ENCODE measurements at places on chromosomes 5 and 9.

GRCh38 chr9:114953959-114954358, 23.6 kb upstream of the TNFSF8 start:
- no peak for DNase-seq

- no peak for DNase-seq
Measured at GRCh38 chr5:39360471-39361111, 3.7 kb downstream of the C9 start.

DNA sequence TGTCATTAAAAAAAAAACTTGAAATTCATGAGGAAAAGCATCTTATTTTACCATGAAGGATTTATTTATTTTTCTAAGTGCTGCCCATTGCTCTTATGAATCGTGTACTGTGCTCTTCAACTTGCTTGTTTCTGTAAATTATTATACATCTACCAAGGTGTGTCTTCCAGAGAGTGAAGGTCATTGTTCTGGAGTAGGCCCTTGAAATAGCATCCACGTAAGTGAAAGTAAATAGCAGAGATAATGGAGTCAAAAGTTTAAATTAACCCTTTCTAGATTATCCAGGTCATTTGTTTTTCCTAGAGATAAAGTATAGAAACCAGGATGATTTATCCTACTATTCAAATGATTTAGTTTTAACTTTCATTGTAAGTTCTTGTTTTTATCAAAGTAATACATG, 473.1 kb downstream of the DIRAS2 start:
- DNase-seq, result no peak

- no peak for DNase-seq
Measured at GRCh38 chr5:58255386-58255785, 204.5 kb downstream of the PLK2 start.

DNA sequence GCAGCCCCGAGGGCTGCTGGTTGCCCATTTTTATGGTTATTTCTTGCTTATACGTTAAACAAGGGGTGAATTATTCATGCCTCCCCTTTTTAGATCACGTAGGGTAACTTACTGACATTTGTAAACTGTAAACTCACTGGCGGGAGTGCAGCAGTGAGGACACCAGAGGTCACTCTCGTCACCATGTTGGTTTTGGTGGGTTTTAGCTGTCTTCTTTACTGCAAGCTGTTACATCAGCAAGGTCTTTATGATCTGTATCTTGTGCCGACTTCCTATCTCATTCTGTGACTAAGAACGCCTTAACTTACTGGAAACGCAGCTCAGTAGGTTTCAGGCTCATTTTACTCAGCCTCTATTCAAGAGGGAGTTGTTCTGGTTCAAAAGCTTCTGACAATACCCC, 155.0 kb upstream of the PRDM9 start:
- no peak for DNase-seq

DNA sequence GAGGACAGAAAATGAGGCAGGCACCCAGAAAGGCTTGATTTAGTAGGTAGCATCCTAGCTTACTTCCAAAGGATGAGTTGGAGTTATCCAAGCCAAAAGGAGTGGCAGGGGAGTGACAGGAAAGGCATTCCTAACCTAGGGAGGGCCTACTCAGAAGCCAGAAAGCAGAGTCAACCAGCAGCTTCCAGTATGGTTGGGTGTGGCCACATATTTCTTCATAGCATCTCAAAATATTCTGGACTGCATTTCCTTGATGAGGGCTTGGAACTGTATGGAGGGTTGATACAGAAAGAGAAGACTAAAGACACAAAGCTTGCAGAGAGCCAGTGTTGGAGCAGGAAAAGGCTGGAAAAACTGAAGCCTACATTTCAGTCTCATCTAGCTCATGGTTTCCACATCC, 656.8 kb upstream of the DMAC1 start:
- DNase-seq, result no peak

DNA sequence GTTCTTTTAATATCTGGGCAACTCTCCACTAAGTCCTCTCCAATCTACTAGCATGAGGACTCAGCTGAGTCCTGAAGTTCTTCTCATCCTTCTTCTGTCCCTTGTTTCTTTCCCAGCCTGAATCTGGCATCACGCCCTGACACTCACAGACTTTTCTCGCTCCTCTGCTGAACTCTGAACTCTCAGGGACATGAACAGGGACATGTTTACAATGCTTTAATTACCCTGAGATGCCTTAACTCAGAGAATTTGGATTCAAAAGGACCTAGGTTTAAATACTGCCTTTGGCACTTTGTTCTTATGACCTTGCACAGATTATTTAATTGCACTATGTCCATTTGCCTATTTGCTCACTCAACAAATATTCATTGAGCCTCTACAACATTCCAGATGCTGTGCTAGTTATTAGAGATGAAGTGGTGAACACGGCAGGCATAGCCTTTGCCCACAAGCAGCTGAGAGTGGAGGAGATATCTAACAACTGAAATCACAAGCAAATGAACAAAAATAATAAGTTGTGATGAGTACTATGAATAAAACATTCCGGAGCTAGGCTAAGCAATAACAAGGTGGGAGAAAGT, 106.0 kb downstream of the ADRB2 start:
- DNase-seq, result no peak

DNA sequence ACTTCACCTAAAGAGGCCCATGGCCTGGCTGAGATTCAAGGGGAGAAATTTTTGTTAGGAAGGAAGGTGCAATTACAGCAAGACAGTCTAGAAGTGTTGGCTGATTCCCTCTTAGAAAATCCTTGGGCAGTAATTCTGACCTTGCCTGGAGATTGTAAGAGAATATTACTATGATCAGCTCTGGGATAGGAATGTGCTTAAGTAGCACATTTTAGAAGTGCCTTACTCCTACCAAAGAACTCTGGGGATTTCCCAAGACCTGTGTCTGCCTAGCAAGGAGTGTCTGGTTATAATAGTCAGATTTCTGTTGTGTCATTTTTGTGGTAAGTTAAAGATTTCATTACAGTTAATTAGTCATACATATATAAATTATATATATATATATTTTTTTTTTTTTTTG, 52.3 kb downstream of the NLN start:
- DNase-seq, result no peak

DNA sequence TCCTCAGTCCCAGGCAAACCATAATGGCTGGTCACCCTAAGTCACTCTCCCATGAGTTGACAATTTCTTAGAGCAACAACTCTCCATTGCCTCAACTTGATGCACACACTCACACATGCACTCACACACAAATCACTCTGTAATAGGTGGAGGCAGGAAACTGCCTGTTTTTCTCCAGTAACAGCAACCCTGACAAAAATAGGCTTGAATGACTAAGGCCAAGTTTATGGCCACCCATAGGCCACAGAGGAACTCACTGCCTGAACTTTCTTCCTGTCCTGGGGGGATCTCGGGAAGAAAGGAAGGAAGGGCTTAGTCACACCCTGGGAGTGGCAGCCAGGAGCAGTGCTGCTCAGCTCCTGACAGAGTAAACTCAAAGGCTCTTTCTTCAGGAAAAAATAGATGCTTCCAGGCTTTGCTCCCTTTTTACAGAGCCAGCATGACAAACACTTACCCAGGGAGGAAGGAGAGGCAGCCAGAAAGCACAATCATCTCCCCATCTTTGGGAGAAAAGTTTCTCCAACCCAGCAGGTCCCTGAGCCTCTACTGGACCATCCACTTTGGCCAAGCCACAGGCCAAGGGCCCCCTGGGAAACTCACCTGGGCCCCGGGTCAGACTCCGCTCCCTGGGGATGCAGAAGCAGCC, 368 bp downstream of the SH3TC2 start:
- DNase-seq, result no peak

GRCh38 chr5:79014631-79015030, 29.5 kb upstream of the ARSB start:
- no peak for DNase-seq

DNA sequence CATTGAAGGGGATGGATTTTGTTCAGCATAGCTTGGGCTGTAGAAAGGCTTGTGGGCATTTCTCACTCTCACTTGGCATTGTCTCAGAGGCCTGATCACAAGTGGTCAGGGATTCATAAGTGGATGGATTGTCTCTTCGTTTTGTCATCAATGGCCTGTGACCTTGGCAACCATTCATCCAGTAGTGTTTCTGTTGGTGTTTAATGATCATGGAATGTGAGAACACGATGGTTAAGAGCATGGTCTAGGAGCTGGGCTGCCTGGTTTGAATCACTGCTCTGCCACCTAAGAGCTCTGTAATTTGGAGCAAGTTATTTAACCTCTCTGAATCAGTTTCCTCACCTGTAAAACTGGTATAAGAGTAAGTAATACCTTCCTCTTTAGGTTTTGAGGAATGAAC, 430.1 kb upstream of the MEF2C start:
- no peak for DNase-seq

GRCh38 chr5:106680330-106680729, 990.4 kb downstream of the EFNA5 start:
- no peak for DNase-seq

GRCh38 chr5:65801352-65801783, 79.4 kb downstream of the NLN start:
- no peak for DNase-seq

DNA sequence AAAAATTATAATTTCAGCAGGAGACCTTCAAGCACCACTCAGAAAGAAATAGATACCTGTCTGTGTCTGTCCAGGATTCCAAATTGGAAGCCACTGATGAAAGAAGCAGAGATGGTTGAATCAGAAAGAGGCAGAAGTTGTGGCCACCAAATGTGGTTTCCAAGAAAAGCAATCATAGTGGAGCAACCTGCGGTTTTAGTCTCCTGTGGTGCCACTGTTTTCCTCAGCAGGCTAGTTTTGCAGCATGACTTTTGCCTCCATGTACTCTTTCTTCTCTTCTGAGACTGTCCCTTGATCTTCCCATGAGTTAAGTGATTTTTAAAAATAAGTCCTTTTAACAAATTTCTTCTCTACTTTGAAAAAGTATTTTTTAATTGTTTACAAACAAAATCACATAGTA, 535.8 kb downstream of the CYLC2 start:
- DNase-seq, result no peak

GRCh38 chr9:115673599-115673998, 480.0 kb upstream of the PAPPA start:
- DNase-seq, result no peak

DNA sequence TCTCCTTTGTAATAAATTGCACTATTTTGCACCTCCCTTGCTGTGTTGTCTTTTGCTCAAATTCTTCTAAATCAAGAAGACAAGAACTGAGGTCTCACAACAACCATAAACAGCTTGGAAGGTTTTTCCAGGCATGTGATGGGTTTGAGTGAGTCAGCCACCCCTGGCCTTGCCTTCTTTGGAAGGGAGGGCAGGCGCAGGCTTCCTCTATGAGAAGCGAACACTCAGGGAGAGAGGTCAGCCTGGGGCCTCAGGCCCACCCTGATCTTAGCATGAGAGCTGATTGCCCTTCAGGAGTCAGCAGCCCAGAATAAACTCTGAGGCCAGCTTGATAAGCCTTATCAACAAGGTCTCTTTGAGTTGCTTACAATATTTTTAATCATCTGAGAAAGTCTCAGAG, 31.6 kb downstream of the S1PR3 start:
- no peak for DNase-seq

GRCh38 chr9:18596920-18597319, 123.0 kb downstream of the ADAMTSL1 start:
- DNase-seq, result no peak

GRCh38 chr9:89996773-89997172, 392.0 kb downstream of the GADD45G start:
- DNase-seq, result no peak

- peak; percentile 28 for DNase-seq
Measured at GRCh38 chr9:78320875-78321496, 24.1 kb downstream of the PSAT1 start.

- DNase-seq, result no peak
Measured at GRCh38 chr5:133244242-133244641, 192.4 kb downstream of the HSPA4 start.

DNA sequence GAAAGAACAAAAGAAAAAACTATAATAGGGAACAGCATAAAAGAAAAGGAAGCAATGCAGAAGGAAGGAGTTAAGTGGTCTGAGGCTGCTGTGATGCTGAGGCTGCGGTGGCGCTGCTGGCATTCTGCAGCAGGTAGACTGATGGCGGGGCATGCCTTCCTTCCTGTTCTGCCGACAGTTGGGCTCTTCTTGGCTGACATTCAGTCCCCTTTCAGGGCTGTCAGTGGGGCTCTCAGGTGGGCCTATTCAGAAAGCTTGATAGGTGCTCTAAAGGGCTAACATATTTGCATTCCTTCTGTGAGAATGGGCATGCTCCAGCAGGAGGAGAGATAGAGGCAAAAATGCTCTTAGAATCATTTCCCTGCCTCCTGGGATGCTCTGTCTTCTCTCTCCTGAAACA, 5.1 kb upstream of the CLINT1 start:
- DNase-seq, result no peak

DNA sequence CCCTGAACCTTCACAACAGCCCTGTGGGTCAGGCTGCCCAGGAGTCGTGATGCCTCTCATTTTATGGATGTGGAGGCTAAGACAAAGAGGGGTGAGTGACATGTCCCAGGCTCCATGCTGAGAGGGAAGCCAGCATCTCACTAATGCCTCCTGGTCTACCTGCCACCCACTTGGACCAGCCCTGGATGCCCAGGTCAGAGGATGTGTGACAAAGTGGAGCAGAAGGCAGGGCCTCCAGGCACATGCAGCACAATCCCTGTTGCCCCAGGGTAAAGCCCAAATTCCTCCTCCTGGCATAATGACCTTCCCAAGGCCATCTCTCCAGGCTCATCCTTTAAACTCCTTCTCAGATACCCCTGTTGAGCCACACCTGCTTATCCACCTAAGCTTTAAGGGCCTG, 51.4 kb upstream of the XPA start:
- no peak for DNase-seq

DNA sequence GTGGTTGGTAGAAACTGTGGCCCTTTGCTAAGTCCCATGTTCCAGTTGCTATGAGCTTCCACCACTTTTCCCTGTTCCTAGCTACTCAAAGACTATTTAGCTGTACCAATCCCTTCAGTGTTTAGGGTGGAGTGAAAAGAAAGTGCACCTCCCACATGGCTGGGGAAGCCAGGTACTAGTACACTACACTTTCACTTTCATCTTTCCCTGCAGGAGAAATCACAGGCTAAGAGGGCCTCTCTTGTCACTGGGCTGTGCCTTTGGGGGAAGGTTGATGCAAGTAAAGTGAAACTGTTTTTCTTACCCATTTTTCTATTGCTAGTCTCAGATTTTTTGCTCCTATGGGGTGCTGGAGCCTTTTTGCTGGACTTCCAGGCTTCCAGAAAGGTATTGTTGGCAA, 33.5 kb upstream of the CKS2 start:
- DNase-seq, result no peak

DNA sequence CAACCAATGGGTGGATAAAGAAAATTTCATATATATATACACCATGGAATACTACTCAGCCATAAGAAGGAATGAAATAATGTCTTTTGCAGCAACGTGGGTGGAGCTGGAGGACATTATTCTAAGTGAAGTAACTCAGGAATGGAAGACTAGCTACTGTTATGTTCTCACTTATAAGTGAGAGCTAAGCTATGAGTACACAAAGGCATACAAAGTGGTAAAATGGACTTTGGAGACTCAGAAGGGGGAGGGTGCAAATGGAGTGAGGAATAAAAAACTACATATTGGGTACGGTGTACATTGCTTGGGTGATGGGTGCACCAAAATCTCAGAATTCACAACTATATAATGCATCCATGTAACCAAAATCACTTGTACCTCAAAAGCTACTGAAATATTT, 67.2 kb upstream of the RUSC2 start:
- DNase-seq, result no peak

GRCh38 chr5:125014202-125014601, 267.8 kb upstream of the ZNF608 start:
- no peak for DNase-seq

Data from C1 segment of cervical spinal cord (tissue), 14 donors.